Kidney glomerular epithelial cell (primary cell): ENCODE measurements at places on chromosomes 5 and 9.
A peak's percentile ranks its signal among the peaks of the same experiment; 100 is the strongest.

- DNase-seq: no peak
These were observed 865.0 kb upstream of the ACO1 start for GRCh38 chr9:31519424-31519823.

DNA sequence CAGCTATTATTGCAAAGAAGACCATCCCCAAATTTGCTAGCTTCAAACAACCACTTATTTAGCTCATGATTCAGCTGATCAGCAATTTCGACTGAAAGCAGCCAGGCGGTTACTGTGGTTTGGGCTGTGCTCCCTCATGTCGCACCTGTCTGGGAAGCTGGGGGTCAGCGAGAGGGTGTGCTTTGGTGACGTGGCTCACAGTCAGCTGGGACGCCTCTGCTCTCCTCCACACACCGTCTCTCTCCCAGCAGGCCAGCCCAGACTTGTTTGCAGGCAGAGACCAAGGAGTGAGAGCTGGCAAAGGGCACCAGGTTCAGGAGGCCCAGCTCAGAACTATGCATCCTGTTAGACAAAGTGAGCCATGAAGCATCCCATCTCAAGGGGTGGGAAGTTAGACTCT lies 140.9 kb downstream of the SYK start:
- DNase-seq: no peak

GRCh38 chr9:16058131-16058549 lies 505.3 kb downstream of the CCDC171 start:
- DNase-seq: peak; percentile 78

DNA sequence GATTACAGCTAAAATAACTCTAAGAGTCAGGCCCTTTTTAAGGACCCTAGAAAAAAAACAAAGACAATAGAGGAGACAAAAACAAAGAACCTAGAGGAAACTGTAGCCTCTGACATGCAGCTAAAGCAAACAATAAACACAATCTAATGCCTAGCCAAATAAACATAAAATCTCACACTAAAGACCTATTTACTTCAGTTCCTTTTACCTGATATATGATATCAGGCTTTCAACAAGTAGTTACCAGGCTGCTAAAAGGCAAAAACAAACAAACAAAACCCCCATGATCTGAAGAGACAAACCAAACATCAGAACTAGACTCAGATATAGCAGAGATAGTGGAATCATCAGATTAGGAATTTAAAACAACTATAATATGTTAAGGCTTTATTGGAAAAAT lies 226.5 kb upstream of the POU5F2 start:
- no peak for DNase-seq

DNA sequence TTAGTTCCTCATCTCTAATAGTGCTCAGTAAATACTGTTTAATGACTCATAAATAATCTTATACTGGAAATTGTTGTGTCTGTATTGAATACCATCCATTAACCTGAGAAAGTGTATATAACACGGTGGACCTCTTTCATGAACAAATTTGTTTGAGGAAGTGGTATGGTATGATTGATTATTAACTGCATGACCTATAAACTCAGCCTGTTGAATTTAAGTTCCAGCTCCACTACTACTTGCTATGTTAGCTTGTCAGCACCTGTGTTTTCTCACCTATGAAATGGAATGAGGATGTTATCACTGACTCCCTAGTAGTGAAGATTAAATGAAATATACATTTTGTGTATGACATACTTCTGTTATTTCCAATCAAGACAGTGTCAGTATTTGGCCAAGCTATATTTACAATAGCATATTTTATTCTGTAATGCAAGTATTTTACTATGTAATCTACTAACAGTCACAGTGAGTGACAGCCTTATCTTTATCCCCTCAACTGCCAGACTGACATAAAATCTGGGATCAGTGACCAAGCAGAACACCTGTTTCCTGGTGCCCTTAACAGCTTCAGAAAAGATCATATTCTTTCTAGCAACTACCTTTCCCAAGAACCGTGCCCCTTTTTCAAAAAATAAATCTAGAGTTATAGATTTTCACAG lies 77.3 kb upstream of the ITGA1 start:
- no peak for DNase-seq

GRCh38 chr9:92496396-92497176 lies 14.3 kb upstream of the ASPN start:
- no peak for DNase-seq
